ENCODE measurements at places on chromosomes 11 and 22.

- no peak for DNase-seq
Measured at GRCh38 chr22:19990609-19991394, 25.8 kb downstream of the ARVCF start.

- DNase-seq: no peak
Measured at GRCh38 chr11:122348659-122349409, 232.8 kb upstream of the BLID start.

DNA sequence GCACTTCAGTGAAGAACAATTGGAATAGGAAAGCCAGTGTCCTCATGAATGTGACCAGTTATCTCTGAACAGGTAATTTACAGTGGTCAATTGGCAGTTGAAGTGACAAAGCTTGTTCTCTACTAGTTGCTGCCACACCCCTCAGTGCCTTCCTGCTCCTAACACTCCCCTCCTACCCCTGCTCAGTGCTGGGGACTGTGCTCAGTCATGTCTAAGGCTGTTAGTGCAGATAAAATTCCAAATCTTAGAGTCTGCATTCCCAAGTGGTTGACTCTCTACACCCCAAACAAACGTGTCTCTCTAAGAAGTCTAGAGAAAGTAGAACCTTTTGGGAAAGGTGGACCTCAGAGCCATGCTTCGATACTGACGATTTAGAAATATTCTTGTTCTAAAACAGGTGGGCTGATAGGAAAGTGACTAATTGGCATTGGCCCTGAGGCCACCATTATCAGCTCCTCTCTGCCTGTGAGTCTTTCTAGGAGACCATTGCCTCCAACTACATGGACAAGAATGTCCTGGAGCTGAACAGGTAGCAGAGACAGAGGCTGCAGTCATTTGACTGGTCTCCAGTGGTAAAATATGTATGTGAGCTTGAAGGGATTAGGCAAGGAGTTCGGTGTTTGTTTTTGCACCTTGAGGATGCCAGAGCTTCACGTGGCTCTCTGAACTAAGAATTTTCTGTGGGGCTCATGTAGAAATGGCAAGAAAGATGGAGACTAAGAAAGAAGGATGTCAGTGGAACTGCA, 22.1 kb upstream of the NNMT start:
- no peak for DNase-seq

GRCh38 chr22:24025475-24025874, 14.4 kb downstream of the CABIN1 start:
- no peak for DNase-seq

- peak; percentile 67 for DNase-seq
Measured at GRCh38 chr11:130580372-130580771, 131.9 kb downstream of the ADAMTS15 start.

DNA sequence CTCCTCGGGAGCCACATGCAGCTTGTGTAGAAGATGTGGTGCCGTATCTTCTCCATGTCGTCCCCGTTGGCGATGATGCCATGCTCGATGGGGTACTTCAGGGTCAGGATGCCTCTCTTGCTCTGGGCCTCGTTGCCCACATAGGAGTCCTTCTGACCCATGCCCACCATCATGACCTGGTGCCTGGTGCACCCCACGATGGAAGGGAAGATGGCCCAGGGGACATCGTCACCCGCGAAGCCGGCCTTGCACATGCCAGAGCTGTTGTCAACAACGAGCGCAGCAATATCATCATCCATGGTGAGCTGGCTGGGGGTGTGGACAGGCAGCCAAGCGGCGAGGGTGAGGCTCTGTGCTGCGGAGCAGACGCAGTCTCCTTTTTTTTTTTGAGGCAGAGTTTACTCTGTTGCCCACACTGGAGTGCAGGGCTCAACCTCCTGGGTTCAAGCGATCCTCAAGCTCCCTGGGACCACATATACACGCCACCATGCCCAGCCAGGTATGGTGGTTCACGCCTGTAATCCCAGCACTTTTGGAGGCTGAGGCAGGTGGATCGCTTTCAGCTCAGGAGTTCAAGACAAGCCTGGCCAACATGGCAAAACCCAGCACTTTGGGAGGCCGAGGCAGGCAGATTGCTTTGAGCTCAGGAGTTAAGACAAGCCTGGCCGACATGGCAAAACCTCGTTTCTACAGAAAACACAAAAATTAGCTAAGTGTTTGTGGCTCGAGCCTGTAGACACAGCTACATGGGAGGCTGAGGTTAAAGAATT, 17.3 kb upstream of the EP300 start:
- DNase-seq: no peak

DNA sequence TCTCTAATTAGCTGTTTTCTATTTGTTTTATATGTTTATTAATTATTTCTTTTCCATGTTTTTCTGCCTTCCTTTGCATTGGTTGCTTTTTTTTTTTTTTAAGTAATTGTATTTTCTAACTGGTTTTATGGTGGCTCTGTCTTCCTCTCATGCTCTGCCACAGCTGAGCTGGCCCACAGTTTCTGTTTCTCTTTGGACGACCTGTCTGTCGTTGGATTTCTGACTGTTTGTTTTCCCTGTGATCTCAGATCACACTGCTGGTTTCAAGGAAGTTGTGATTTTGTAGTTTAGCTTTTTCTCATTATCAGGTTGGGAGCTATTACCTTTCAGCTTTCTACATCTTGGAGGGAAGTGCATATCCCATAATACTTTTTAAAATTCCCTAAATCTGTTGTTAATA, 15.9 kb upstream of the OR6M1 start:
- DNase-seq: no peak

DNA sequence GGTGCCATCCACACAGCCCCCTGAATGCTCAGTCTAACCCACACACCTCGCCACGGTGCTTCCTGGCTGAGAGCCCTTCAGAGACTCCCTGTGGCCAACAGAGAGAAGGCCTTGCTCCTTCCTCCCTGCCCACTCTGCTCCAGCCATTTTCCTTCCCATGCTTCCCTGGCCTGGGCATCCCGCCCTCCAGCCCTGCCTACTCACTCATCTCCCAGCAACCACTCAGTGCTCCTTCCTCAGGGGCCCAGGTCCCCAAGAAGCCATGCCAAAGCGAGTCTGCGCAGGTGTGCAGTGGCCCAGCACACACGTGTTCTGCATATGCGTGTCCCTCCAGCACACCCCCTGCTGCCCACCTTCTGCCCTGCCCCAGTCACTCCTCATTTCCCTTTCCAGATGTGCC, 56.4 kb downstream of the NECTIN1 start:
- no peak for DNase-seq

DNA sequence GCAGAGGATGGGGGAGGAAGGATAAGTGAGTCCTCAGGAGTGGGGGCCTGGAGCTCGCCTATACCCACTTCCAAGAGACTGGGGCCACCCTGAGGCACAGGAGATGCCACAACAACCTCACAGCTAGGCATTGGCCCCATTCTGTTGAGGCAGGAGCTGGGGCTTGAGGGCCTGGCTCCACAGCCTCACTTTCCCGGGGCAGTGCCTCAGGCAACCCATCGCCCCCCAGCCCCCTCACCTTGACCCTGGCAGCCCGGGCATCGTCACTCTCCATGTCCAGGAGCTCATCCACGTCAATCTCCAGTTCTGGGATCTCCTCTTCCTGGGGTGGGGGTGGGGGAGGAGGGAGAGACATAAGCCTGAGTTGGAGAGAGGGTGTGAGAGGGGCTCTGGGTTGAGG, 1.8 kb downstream of the PPP1R14B start:
- DNase-seq: no peak

GRCh38 chr11:44556735-44557409, 8.6 kb upstream of the CD82 start:
- DNase-seq: no peak

GRCh38 chr22:20441631-20442484, 4.2 kb upstream of the SCARF2 start:
- no peak for DNase-seq

DNA sequence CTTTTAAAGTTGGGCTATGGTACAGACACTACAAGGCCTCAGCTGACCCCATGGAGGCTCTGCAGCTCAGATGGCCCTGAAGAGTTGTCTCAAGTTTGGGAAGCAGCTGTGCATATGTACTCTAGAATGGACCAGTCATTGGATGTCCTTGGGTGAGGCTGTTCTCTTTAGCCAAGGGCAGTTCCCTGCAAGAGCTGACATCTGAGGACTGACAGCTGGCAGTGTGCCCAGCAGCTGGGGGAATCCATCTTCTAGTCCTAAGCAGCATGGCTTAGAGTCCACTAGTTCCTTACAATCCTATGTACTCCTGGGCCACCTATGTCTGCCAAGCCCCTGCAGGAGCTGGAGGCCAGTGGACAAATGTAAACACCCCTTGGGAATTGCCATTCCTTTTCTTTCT, 76.5 kb downstream of the C11orf91 start:
- DNase-seq: no peak

DNA sequence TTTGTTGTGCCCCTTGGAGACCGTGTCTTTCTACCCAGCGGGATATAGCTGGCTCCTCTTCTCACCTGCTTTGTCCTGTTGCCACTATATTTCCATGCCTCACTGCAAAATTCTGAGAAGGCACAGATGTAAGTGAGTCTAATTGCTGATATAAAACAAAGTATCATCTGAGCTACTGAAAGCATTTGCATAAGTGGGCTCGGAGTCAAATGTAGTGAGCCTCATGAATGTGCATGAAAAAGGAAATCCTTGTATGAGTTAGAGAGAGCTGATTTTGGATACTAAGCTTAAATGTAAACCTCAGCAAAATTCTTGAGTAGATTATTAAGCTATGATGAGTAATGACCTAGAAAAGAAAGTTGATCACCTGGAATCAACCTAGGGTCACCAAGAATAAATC, 13.9 kb downstream of the OVCH2 start:
- no peak for DNase-seq

GRCh38 chr11:47995360-47995769, 15.0 kb downstream of the PTPRJ start:
- DNase-seq: no peak

GRCh38 chr11:11952036-11952435, 56.4 kb downstream of the DKK3 start:
- DNase-seq: no peak
